ENCODE measurements at places on chromosomes 13 and 19.

- DNase-seq, result peak; percentile 67
Measured at GRCh38 chr13:40388617-40389016, 277.8 kb downstream of the FOXO1 start.

- DNase-seq, result no peak
Measured at GRCh38 chr19:38385804-38386257, 2.0 kb downstream of the GGN start.

DNA sequence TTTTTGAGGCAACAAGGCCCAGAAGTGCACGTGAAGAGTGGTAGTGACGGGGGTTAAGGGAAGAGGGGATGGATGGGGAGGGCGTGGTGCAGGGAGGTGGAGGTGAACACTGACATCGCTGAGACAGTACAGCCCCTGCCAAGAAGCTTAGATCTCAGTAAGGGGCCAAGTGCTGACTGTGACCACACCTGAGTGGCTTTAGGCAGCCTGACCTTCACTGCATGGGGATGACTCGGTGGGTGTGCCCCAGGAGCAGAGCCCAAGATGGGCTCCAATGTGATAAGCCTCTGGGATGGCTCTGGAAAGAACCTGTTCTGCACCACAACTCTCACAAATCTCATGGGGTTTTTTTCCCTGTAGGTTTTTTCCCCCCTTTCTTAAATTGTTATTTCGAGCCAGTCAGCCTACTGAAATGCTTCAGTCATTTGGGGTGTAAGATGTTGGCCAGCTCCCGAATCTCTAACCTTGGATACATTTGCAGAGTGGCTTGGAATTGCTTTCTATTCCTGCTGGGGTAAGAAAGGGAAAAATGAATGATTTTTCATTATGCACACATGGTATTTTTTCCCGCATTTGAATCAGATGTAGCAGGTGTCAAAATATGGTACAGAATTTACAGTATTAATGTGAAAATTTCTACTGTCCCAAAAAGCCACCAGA lies 165.0 kb downstream of the TM9SF2 start:
- DNase-seq, result no peak

DNA sequence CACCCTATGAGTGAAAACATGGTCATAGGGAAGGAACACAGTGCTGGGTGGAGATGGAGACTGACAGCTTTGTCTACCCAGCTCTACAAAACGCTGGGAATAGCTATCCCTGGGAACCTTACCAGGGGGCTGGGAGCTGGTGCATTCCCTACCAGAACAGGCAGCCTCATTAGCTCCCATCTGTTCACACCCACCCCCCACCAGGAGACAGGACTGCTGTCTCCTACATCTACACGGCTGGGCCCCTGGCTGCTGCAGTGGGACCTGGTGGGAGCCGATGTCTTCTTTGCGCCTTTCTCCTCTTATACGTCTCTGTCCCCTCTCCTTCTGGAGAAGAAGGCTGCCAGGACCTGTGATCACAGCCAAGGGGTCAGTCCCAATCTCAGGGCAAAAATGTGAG lies 90.8 kb downstream of the UQCRFS1 start:
- no peak for DNase-seq

- no peak for DNase-seq
Measured at GRCh38 chr19:3471954-3472655, 8.2 kb downstream of the SMIM24 start.

- no peak for DNase-seq
Measured at GRCh38 chr19:54606891-54607784, 13.7 kb downstream of the LILRA1 start.

GRCh38 chr13:97385146-97385545 lies 48.8 kb upstream of the RAP2A start:
- DNase-seq, result no peak

DNA sequence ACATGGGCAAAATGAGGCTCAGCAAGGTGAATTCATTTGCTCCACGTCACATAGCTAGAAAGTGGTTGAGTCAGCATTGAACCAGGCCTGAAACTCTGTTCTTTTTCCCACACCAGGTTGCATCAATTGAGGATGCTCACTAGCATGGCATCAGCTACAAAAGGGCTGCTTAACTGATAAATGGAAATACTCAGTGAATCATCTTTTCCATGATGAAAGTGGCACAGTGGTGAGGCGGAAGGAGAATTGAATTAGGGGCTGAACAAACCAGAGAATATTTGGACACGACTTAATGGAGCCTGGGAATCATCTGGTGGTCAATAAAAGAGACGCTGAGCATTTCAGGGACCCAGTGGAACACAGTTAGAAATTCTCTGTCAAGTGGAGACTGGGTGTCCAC lies 320.1 kb upstream of the MAB21L1 start:
- DNase-seq, result no peak

DNA sequence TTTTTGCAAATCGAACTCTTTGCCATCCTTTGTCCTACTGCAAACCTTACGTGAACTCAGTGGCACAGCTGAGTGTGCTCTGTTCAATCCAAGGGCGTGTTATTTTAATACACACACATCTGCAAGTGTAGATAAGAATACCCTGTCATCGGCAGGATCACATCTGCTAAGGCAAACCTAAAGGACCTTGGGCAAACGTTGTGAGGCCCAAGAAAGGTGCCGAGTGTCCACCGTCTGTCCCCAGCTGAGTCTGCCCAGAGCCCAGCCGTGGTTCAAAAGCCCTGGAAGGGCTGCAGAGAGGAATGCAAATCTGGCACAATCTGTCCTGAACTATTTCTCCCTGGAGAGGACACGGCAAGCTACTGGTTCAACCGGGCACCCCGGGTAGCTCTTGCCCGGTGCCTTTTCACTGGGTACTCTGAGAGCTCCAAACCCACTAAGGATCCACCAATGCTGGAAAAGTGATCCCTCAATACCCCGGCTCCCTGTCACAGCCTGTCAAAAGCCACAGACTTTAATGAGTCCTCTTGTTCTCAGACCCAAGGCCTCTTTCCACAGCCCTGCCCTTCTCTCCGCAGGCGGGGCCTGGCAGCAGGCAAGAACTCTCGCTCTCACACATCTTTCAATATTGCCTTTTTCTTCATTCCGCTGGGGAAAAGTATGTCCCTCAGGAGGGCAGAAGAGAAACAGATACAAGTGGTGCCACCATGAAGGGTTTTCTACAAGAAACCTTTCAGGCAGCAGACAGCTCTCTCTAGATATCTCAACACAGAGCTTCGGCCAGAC lies 17.0 kb downstream of the SLC7A1 start:
- DNase-seq, result no peak

DNA sequence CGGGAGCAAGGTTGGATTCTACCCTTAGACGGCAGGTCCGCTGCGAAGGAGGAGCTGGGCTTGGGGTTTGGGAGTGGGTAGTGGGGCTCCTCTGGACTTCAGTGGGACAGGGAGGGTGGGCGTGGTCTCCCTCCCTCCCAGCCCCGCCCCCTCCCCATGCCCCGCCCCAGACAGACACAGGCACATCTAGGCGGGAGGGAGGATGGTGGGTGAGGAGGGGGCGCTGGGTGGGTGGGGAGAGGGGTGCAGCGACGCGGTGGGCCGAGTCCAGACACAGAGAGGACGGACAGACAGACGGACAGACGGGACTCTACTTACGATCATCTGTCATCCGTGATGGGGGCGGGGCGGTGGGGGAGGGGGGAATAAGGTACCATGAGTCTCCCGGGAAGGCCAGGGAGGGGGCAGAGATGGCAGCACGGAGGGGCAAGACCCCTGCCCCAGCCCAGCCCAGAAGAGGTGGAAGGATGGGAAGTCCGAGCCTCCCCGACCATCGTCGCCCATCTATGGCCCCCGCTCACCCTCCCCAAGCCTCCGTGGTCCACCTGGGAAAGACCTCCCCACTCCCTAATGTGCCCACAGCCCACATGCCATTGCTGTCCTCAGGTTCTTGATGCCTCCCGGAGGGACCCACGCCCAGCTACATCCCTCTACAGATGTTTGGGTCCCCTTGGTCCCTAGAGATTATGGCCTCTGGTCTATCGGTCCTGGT lies 64.8 kb downstream of the UNC13A start:
- no peak for DNase-seq

GRCh38 chr13:73547239-73547638 lies 488.4 kb downstream of the KLF5 start:
- DNase-seq, result no peak

GRCh38 chr13:73146707-73147106 lies 87.9 kb downstream of the KLF5 start:
- no peak for DNase-seq

DNA sequence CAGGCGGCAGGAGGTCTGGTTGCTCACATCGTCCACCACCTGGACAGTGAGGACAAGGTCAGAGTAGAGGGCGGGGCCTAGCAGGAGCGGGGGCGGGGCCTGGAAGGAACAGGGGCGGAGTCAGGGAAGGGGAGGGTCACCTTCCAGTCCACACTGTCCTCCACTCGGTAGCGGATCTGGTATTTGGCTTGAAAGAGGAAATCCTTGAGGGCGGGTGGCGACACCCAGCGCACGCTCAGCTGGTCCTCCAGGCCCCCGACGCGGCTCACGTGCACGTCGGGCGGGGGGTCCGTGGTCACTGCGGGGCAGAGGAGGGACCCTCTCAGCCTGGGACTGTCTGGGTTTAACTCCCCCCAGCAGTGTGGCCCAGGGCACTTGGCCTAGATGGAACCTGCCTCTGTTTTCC lies 8.2 kb downstream of the REX1BD start:
- no peak for DNase-seq

DNA sequence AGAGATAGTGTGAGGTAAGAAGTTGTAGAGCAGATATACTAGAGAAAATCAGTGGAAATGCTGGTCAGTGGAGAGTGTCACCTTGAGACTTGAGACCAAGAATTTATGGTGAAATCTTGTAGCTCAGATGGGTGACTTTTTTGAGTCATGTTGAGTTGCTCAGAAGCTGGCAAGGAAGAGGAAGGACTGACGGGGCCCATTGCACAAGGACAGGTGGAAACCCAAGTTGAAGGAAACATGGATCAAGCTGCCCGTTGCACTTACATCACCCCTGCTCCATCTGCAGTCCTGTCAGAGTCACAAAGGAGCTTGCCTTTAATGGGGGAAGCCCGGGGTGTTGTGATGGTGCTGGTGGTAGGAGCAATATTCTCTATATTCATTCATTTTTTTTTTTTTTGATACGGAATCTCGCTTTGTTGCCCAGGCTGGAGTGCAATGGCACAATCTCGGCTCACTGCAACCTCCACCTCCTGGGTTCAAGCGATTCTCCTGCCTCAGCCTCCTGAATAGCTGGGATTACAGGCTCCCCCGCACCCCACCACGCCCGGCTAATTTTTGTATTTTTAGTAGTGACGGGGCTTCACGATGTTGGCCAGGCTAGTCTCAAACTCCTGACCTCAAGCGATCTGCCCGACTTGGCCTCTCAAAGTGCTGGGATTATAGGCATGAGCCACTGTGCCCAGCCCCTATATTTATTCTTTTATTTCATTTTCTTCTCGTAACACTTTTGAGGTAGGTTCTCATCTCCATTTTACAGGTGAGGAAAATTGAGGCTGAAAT lies 27.4 kb downstream of the UBAC2 start:
- DNase-seq, result no peak

DNA sequence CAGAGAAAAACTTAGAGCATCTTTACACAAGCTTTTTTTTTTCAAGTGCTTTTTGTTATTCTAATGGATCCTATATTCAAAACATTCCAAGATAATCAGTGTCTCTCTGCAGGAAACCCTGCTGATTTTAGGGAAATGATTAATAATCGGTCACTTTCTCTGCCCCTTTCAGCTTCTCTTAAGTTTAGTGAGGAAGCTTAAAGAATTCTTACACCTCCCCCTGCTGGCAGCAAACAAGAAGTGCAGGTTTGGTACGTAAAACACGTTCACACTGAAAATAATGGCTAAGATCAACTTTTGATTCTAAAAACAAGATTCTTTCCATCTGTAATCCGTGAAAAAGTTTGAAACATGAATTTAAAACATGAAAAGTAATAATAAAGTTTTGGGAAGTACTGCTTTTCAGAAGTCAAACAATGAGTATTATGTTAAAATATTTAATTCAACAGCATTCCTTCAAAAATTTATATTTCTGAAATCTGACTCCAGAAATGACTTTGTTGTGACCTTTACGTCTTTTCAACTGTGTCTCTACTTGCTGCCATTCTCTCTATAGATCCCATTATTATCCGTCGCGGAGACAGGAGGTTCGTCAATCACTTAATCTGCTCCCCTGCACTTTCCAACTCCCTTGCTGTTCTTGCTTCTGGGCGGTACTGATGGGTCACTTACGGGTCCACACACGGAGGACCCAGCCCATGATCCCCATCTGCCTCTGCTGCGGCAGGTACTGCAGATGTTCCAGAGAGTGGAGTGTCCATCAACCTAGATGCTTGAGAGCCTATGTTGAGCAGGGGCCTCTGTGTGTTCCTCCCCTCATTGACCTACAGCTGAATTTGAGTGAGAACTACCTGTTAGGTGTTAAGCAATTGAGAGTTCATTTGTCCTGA lies 203.1 kb upstream of the EDNRB start:
- DNase-seq, result peak; percentile 6

- DNase-seq, result no peak
Measured at GRCh38 chr19:30556230-30556711, 184.1 kb downstream of the ZNF536 start.

- DNase-seq, result no peak
Measured at GRCh38 chr19:55479451-55480230, 3.2 kb downstream of the ZNF628 start.
